ENCODE measurements at places on chromosomes 1 and 21.

- DNase-seq: no peak
Observed at GRCh38 chr1:173362543-173362942, 114.6 kb upstream of the PRDX6 start.

GRCh38 chr1:20602851-20603450, 14.1 kb downstream of the CDA start:
- no peak for DNase-seq

GRCh38 chr1:85090225-85090624, 41.9 kb upstream of the MCOLN3 start:
- DNase-seq: no peak

DNA sequence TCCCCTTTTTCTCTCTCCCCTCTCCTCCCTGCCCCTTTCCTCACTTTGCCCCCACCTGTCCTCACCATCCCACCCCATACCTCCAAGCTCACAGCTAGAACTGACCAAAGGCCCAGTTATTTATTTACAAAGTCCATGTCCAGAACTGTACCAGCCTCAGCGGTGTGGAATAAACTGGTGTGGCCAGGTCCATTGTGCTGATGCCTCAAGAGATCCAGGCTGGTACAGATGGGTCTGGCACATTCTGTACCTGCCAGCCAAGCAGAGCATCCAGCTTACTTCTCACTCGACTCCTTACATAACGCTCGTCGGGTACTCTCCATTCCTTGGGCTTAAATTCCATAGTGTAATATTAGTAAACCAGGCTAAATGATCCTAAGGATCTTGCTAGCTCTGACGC, 11.8 kb downstream of the PDZK1IP1 start:
- no peak for DNase-seq

GRCh38 chr1:110561596-110561995, 42.6 kb upstream of the KCNA10 start:
- DNase-seq: no peak

- no peak for DNase-seq
Observed at GRCh38 chr1:152968248-152968647, 2.2 kb upstream of the SPRR4 start.

DNA sequence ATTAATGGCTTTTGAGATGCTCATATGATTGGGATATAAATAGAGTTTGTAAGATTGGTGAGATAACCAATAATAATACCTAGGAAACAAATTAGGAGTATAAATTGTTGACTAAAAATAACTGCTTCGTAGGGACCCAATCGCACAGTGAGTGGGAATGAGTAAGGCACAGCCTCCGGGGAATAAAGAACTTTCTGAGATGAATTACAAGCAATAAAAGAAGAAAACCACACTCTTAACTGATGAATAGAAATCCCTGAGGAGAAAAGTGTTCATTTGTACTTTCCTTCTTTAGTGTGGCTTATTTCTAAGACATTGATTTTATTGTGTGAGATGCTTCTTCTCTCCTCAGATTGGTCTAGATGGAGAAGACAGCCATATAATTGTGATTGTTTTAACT, 443.4 kb upstream of the PRMT6 start:
- DNase-seq: no peak

DNA sequence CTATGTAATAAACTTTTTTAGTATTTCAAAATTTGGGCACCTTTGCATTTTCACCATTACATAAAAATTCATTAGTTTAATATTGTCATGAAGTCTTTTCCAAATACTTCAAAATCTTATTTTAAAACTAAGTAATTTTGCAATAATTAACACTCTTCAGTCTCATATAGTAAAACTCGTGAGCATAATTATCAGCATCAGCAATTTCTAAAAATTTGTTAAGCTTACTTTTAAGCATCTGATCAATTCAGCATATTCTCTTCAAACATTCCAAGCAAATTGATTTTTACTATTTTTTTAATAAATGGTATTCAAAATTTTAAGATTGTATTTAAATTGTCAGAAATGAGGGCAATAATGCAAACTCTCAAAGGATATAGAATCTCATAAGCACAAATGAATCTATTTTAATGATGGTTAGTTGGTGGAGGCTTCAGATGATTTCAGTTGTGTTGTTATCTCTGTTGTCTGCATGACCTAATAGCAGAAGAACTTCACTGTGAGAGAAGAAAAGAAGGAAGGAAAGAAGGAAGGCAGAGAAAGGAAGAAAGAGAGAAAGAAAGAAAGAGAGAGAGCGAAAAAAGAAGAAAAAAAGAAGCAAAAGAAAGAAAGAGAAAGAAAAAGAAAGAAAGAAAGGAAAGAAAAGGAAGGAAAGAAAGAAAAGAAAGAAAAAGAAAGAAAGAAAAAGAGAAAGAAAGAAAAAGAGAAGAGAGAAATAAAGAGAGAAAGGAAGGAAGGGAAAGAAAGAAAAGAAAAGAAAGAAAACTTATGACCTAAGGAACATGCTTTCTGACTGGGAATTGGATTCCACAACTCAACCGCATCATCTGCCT, 860.5 kb downstream of the NCAM2 start:
- DNase-seq: no peak

- DNase-seq: no peak
Observed at GRCh38 chr1:30809514-30810263, 52.1 kb upstream of the LAPTM5 start.

All from stimulated activated CD8-positive, alpha-beta memory T cell treated with anti-CD3 and anti-CD28 coated beads, Interleukin-7, amount 100 ng/mL, for 1 hour (primary cell).